Stimulated activated CD8-positive, alpha-beta memory T cell treated with anti-CD3 and anti-CD28 coated beads, Interleukin-4, amount 100 ng/mL, for 48 hours (primary cell): ENCODE measurements at places on chromosomes 5 and 9.

- DNase-seq: no peak
Measured at GRCh38 chr5:108003178-108003577, 332.4 kb upstream of the EFNA5 start.

GRCh38 chr5:149447373-149448367 lies 68.6 kb upstream of the IL17B start:
- DNase-seq: no peak

DNA sequence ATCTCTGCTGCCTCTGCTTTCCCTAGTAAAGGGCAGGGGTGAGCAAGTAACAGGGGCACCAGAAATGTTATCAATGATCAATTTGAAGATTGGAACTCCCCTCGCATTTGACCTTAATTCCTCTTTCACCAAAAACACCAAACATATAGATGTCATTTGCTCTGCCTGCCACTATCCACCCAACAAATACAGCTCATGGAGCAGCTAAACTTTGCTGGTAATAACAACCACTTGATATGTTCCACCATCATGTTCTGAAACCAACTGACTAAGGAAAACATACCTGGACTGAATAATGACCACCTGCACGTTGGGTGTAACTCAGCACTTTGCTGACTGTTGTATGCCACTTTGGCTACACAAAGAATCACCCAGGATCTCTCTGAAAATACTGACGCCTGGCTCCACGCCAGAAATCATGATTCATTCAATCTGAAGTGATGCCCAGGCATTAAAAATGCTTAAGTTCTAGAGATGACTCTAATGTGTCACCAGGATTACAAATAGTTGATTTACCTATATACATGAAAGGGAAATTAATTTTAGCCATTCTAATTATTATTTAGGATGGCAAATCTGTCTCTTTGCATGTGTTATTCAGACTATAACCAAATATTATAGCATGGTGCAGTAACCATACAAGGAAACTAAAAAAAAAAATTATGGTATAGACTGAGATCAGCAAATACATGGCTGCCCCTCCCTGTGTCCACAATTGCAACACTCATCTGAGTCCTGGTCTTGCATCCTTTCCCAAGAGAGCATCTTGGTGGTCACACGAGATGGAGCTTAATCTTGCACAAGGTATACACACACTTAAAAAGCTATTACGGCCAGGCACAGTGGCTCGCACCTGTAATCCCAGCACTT lies 43.1 kb upstream of the TTC39B start:
- DNase-seq: peak; percentile 34

DNA sequence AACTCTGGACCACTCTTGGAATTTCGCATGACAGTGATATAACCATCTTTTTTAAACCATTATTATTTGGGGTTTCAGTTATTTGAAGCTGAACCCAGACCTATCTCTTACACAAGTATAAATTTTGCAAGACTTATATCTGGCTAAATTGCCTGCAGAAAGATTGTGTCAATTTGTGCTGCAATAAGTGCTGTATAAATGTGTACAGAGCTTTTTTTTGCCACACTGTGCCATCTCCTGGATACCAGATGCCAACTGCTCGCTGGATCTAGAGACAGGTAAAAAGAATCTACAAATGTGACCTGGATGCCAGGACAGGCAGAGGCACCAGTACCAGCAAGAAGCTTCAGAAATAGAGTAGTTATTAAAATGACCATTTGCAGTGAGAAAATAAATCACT lies 25.9 kb upstream of the TTC39B start:
- DNase-seq: no peak

DNA sequence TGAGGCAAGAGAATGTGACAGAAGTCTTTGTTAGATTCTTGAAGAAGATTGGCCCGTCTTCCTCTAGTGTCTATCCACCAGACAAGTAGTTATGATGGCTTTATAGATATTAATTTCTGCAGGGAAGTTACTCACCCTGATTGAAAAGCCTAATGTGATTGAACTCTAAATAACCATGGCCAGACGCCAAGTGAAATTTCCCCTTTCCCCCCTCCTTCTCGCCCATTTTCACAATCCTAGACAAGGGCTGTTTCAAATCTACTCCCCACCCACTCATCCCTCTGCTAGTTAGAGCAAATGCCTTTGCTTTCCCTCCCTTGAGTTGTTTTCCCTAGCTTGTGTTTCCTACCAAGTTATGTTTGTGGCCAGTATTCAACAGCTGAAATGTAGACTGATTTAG lies 182.5 kb downstream of the TMEM167A start:
- no peak for DNase-seq

DNA sequence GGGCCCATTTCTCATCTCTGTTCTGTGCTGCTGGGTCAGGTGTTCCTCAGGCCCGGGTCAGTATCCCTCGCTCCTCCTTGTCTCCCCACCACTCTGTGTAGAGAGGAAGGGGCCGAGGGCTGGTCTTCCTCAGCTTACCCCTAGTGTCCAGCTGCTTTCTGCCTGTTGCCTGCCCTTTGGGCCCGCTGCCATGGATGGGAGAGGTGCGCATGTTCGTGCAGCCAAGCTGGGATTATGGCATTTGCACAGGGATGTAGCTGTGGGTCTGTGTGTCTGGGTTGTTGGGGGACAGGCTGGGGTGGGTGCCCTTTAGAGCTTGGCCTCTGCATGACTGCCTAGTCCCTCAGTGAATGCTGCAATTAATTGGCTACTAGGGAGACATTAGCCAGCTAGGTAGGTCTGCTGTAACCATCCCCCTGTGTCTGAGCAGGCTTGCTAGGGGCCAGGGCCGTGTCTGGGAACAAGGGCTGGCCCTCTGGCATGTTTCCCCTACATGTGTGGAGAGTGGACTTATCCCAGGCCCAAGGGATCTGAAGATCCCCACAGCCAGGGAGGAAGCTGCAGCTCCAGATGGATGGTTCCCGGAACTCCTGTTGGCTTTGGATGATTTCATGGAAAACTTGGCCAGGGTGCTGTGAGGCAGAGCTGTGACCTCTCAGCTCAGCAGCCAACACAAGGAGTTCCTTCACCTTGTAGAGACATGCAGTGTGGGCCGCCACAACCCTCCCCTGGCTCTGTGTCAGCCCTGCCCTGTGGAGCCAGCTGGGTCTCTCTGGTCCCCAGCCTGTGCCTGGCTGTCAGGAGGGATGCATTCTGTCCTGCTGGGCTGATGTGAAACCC lies 161.9 kb downstream of the MACROH2A1 start:
- DNase-seq: peak; percentile 12

DNA sequence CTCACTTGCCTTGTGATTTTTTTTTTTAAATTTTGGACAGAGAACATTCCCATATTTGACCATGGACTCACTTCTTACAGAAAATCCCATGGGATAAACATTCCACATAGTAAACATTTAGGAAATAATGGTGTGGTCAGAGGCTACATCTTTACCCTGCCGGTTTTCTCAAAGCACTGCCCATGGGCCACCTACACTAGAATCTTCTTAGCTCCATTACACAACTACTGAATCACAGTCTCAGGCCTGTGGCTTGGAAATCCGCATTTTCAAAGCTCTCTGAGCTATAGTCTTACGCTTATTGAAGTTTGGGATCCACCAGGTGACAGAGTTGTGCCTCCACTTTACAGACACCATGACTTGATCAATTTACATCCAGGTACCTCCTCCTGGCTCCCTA lies 39.4 kb downstream of the ALG2 start:
- no peak for DNase-seq

- no peak for DNase-seq
Measured at GRCh38 chr5:13403351-13403750, 541.1 kb downstream of the DNAH5 start.

DNA sequence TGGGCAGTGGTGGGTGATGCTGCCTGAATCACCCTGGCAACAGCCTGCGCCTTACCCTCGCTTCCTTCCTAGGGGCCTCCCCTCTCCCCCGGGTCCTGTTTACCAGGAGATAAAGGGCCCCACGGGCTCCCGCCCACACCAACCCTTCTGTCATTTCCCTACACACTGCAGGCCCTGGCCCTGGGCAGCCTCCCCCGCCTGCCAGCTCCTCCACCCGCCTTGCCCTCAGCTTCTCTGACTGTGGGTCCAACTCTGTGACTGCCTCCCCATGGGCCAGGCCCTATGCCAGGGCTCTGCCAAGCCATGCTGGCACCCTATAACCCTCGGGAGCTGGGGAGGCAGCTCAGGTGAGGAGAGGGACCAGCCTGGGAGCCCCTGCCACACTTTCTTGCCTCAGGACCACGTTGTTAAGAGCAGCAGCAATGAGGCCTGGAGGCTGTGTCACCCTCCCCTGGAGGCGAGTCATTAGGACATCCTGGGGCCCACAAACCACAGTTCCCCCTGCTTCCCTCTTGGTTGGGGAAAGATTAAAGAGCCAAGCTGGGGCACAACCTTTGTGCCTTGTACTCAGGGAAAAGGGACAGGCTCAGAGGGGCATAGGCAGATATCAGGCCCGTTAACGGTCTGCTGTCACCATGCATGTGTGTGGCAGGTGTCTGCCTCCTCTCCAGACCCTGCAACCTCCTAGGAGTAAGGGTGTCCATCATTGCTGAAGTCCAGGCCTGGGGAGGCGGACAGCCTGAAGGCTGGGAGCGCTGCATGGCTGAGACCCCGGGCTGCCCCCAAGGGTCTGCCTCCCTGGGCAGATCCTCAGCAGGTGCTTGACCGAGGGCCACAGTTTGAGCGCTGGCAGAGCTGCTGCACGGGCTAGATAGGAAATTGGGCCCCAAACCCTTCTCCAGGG lies 2.8 kb downstream of the MGAT4B start:
- peak; percentile 74 for DNase-seq

DNA sequence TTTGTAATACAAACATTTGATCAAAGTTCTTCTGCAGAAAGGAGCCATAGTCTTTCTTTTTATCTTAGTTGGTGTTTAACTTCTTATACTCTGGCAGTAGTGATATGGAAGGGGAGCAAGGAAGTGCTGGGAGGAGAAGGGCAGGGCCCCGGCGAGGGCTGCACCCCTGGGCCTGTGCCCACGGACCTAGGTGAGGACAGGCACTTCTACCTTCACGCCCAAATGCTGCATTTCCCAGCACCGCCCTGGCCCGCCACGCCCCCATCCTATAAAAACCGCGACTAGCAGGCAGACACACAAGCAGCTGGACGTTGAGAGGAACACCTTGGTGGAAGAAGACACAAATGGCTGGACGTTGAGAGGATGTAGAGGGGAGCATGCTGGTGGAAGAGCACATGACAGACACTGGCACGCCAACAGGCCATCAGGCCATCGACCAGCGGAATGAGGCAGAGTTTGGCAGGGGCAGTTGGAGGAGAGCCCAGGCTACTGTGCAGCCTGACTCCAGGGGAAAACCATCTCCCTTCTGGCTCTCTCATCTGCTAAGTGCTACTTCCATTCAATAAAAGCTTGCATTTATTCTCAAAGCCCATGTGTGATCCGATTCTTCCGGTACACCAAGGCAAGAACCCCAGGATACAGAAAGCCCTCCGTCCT lies 81.5 kb upstream of the C9orf72 start:
- DNase-seq: no peak

- DNase-seq: peak; percentile 9
Measured at GRCh38 chr9:93899609-93900435, 55.3 kb downstream of the BARX1 start.

GRCh38 chr5:159905496-159905895 lies 10.8 kb upstream of the ADRA1B start:
- DNase-seq: no peak

- peak; percentile 43 for DNase-seq
Measured at GRCh38 chr5:142716963-142717362, 31.1 kb upstream of the FGF1 start.

- no peak for DNase-seq
Measured at GRCh38 chr5:172901788-172902496, 57.3 kb upstream of the RPL26L1 start.

DNA sequence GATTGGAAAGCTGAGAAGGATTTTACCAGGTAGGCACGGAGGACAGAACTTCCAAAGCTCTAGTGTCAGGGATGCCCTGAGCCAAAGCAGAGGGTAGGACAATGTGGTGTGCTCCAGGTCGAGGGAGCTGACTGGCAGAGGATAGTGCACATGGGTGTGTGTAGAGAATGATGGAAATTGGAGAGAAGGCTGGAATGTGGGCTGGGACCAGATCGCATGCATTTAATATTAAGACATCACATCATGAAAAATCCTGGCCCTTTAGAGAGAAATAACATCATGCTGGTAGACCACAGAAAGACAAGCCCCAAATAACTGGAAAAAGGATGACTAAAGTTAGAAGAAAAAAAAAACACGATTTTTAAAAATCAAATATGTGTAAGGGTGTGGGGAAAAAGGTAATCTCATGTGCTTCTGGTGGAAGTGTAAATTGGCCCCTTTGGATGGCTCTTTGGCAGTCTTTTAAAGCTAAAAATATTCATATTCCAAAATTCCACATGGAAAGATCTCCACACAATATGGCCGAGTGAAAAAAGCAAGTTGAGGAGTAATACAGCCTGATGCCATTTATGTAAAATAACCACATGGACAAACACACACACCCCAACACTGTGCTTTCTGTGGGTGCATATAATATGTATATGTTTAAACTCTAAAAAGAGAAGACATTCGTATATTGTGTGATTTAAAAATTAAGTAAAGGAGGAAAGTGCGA lies 67.0 kb upstream of the TGFBR1 start:
- no peak for DNase-seq

DNA sequence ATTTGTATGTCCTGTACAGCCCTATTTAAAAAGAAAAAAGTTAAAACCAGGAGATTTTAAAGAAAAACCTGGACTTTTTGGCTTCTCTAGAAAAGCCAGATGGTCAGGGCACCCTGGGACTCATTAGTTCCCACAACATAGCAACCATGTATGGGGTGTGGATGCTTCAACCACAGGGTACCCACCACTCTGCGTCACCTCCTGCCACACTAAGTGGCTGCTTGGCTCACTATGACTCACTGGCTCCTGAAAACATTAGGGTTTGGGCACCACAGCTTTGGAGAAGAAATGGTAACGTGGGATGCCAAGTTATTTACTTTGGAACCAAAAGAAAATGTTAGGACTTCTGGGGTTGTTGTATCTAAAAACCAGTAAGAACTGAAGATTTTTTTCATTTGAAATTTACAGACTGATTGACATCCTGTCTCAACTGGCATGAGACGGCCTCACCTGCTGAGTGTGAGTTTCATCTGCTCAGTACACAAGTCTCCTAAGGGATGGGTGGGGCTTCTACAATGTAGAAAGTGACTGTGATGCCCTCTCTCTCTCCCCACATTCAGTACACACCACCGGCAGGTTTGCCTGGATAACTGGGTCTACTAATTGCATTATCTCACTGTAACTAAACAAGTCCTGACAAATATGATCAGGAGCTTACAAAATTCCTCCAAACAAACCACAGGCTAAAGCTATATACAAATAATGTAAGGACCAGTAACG lies 103.9 kb downstream of the ESM1 start:
- peak; percentile 60 for DNase-seq

DNA sequence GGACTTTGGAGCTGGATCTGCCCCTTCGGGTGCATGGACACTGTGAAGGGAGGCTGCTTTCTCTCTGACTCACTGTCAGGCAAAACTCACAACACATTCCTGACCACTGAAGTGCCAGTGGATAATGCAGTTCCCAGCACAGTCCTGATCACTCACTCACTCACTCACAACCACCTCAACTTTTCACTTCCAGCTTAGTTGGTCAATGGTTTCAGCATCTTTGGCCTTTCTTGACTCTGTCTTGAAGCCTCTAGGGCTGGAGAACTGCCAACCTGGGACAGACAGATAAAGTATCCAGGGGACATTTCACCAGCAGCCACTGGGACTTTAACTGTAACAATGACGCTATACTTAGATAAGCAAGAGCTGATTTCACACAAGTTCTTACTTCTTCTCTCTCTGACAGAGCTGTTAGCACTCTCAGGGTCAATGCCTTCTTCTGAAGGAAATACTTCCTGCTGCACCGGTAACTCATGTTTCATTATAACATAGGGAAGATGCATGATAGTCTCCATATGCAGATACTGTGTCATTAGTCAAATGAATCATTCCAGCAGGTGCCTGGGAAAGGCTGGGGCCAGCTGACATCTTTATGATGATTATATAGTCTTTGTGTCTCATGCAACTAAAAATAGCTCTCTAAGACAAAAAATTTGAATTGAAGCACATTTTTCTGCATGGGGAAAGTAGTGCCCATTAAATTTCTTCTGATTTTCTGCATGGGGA lies 499.0 kb downstream of the SEMA5A start:
- DNase-seq: no peak
